ENCODE measurements at places on chromosomes 3 and 15.
A peak's percentile ranks its signal among the peaks of the same experiment; 100 is the strongest.

DNA sequence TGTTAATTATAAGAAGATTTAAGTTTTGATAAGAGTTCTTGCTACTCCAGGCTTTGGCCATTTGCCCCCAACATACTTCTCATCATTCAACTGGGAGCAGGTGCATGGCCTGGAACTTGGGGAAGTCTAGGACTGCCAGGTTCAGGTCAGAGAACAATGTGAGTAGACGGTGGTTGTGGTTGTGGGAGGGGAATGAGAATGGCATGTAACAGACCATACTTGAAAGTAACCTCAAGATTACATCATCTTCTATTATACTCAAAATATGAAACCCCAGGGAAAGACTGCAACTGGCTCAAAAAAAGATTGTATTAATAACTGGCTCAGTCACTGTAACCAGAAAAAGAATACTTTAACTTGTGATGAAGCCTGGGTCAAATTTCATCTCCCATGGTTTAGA lies 364.9 kb upstream of the DPPA4 start:
- DNase-seq: no peak

DNA sequence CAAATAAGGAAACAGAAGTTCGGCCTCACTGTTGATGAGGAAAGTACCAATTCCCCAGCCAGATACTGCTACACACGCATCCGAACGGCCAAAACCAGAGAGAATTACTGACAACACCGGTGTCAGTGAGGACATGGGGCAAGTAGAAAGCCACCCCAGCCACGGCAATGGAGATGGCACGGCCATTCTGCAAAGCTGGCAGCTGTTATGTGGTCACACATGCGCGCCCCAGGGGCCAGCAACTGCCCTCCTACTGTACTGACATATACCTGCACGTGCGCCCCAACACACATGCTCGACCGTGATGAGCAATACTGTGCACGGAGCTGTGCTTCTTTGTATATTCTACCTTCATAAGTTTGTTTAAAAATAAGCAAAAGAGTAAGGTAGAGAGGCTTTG lies 217.4 kb downstream of the ADAMTS17 start:
- DNase-seq: no peak

GRCh38 chr15:96560246-96560895 lies 229.9 kb downstream of the NR2F2 start:
- no peak for DNase-seq

GRCh38 chr3:14494973-14495300 lies 45.2 kb downstream of the GRIP2 start:
- no peak for DNase-seq

DNA sequence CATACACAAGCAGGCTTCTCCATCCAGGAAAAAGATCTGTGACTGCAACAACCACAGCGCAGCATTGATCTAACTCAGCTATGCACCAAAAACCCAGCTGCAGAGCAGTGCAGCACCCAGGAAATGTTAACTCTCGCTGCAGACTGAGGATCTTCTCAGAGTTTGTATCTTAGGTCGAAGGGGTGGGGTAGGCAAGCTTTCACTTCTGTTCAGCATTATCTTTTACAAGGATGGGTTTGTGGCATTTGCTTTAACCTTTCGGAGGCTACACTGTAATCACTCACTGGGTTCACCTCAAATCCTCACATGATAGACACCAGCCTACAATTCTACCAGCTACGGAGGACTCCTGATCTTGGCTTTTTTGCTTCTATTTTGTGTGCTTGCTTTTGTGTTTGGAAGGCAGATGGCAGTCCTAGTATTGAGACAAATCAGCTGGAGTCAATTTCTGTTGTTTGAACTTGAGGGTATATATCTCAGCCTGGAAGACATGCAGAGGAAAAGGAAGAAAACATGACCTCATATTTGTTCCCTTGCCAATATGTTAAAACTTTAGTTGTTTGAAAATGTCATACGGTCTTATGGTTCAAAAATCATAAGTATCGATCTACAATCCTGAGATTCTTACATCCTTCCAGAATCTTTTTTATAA lies 25.2 kb downstream of the LRRK1 start:
- no peak for DNase-seq

DNA sequence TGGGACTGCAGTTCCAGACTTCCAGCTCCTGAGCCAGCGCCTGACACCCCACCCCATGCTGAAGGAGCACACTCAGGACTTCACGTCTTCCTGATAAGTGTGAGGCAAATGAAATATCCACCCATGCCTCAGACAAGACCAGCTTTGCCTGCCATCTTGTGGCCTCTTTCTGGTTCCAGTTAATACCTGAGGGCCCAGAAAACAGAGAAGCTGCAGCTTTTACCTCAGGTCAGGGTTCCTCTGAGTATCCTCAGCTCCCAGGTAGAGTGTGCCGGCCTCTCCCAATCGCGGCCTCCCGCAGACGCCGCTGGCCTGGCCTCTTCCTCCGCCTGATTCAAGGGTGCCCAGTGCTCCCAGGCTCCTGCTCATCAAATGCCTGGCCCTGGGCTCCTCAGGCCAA lies 5.1 kb upstream of the KLHL6 start:
- DNase-seq: no peak

GRCh38 chr3:59820352-59820934 lies 770.6 kb upstream of the CFAP20DC start:
- DNase-seq: no peak

- DNase-seq: no peak
These were observed 81.0 kb upstream of the HES1 start for GRCh38 chr3:194054961-194055360.

- no peak for DNase-seq
These were observed 17.4 kb upstream of the THSD4 start for GRCh38 chr15:71097890-71098289.

DNA sequence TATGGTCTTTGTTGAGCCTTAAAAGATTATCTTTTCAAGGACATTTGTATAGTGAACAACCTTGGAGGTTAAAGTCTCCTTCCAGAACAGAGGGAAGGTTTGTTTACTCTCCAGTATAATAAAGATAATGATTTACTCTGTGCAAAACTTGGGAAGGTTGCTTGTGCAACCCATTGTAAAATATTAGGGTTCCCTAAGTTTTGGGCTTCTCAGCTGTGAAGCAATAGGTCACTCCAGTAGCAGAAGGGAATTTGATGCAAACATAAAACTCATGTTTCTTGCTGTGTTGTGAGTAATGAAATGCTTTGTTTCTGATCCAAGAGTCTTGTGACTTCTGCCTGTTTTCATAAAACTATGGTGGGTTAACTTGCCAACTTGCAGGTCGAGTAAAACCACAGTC lies 177.5 kb downstream of the SUCNR1 start:
- DNase-seq: no peak

DNA sequence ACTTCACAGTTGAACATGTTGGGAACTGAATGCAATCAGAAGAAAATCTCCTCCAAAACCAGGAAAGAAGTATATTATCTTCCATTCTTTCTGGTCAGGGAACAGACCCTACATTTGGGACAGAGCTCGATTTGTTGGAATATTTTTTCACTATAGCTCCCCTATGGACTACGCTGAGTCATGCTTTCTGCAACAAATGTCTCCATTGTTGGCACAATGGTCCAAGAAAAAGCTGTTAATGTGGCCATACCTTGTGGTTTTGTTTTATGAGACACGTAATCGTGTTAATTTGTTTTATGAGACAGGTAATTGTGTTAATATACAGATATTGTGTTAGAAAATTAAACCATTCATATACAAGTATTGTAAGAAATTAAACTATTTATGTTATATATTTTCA lies 101.4 kb downstream of the TGFBR2 start:
- no peak for DNase-seq

DNA sequence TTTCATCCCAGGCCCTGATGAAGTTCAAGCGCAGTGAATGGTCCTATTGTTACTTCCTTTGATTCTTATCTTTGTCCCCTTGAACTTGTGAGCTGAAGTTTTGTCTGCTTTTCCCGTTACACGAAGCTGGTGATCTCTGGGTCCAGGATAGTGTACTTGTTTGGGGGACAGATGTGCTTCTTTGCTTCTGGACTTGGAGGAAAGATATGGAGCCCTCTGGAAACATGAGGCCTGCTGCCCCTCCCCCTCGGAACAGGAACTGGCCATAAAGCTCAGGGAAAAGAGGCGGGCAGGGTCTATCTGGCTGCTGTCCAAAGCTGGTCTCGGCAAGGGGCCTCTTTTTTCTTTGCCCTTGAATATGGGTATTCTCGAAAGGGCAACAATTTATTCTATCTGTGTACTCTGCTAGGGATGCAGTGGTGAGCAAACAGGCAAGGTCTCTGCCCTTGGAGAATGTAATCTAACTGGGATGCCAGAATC lies 47.6 kb downstream of the IDH2 start:
- peak; percentile 18 for DNase-seq

GRCh38 chr3:171260899-171261298 lies 199.3 kb downstream of the TNIK start:
- no peak for DNase-seq

- DNase-seq: no peak
These were observed 6.3 kb downstream of the EIF4A2 start for GRCh38 chr3:186789554-186790260.

DNA sequence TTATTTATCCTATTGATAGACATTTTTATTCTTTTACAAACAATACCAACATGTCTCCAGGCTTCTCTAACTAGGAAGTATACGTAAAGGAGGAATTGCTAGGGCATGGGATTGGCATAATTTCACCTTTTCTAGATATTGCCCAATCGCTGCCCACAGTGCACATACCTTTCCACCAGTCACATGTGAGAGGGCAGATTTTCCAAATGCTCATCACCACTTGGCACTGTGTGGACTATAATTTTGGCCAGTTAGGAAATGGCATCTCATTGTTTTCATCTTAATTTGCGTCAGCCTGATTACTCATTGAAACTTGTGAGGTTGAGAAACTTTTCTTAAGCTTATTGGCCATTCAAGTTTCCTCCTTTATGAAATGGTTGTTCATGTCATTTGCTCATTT lies 57.4 kb upstream of the POLR2M start:
- no peak for DNase-seq

- DNase-seq: no peak
These were observed 116.3 kb downstream of the TMCO5A start for GRCh38 chr15:38050529-38051448.

DNA sequence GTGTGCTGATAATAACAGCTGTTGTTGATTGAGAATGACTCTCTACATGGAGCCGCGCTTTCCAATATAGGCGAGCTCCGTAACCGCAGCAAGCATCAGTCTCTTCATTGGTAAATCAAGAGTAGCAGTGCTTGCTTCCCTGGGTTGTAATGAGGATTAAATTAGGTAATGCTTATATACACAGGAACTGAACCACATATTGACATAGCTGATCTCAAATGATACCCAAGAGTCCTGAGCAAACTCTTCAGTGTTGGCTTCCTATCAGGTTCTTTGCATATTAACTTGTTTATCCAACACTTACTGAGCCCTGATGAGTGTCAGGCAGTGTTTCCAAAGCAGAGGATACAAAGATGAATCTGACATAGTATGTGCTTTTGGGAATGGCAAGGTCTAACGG lies 46.4 kb upstream of the SLCO3A1 start:
- DNase-seq: peak; percentile 76

- DNase-seq: no peak
These were observed 38.0 kb upstream of the TIMP4 start for GRCh38 chr3:12196684-12197083.

DNA sequence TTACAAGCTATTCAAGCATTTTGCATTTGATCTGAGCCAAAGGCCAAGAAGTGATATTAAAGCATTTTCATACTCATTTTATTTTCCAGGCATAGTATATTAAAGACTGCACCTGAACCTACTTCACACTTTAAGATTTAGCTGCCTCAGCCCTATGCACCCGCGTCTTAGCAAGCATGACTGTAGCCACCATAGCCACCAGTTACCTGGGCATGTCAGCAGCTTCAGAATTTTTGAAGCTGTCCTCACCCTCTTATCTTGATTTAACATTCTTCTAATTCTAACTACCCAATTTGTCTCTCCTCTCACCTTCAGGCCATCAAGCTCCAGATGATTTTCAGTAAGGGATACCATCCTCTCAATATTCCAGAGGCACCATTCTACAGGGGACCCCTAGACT lies 39.1 kb upstream of the KLHL6 start:
- no peak for DNase-seq

DNA sequence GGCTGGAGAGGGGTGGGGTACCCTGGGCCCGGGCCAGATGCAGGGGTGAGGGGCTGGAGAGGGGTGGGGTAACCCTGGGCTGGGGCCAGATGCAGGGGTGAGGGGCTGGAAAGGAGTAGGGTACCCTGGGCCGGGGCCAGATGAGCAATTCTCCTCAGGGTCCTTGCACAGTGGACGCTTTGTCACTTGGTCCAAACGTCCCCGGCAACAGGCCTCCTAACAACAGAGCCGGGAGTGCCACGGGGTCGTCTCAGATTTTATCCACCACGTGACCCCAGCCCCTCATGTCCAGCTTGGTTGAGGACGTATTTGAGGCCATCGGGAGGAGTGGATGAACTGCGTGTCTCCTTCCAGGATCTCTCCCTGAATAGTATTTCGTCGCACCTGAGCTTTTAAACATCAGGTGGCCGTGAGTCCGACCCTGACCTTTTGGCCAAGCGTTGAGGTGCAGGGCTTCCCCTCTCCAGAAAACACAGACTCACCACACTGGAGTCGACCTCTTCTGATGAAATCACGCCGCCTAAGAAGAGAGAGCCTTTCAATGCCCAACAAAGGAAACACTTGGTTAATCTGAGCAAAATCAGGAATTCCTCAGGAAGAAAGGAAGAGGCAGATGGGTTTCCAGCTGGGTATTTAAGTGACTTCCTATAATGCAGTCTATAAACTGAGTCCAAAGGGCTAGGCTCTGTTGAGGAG lies 12.8 kb upstream of the LRRC15 start:
- DNase-seq: no peak

DNA sequence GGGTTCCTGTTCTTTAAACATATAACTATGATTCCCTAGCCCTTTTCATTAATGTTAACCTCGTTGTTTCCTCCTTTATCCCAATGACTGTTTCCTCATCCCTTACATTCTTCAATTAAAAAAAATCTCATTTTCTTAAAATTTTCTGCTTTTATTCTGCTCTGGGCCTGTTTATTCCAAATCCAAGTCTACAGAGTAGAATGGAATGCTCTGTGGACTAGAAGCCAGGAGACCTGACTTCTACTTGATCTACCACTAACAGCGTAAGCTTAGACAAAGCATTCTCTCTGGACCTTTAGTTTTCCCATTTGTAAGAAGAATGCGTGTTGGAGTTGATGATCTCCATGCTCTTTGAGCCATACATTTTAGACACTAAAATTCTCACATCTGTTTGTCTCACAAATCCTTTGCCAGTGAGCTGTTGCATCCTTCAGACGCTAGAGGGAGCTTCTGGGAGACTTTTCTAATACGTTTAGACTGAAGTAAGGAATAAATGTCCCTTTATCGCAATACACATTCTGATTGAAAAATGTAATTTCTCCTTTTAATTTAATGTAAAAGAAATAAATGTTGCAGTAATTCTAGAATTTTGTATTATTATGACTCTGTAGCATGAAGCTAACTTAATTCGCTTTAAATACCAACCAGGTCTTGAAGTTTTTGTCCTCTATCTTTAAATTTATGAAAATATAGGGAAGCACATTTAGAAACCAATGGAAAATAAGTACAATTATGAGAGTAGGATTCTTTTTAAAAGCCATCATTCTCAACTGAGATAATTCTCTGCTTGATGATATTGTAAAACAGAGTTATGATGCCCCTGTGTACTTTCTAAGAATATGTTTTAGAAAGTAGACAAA lies 21.7 kb upstream of the GMNC start:
- peak; percentile 65 for DNase-seq

- DNase-seq: no peak
These were observed 54.3 kb upstream of the SGO1 start for GRCh38 chr3:20240154-20240883.

All from SHP77 (cell line).